Activated B cell treated with CpG ODN at 0.5 μM for 24 hours (primary cell): ENCODE measurements at places on chromosomes 16 and 17.

DNA sequence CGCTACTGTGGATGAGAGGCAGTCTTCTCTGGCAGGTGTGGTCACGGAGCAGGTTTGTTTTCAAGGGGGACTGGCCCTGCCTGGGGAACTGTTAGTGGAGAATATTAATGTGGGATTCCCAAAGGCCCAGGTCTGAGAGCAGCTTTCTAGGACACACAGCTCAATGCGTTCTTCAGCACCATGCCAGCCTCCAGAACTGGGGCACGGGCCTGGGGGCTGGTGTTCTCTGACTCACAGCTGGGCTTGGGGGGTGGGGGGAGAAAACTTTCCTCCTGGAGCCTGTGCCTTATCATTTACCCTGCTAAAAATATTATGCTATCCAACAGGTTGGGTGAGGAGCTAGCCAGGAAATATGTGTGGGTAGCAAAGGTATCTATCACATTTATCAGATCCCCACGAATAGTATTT, 13.5 kb upstream of the LHX1 start:
- no peak for DNase-seq

DNA sequence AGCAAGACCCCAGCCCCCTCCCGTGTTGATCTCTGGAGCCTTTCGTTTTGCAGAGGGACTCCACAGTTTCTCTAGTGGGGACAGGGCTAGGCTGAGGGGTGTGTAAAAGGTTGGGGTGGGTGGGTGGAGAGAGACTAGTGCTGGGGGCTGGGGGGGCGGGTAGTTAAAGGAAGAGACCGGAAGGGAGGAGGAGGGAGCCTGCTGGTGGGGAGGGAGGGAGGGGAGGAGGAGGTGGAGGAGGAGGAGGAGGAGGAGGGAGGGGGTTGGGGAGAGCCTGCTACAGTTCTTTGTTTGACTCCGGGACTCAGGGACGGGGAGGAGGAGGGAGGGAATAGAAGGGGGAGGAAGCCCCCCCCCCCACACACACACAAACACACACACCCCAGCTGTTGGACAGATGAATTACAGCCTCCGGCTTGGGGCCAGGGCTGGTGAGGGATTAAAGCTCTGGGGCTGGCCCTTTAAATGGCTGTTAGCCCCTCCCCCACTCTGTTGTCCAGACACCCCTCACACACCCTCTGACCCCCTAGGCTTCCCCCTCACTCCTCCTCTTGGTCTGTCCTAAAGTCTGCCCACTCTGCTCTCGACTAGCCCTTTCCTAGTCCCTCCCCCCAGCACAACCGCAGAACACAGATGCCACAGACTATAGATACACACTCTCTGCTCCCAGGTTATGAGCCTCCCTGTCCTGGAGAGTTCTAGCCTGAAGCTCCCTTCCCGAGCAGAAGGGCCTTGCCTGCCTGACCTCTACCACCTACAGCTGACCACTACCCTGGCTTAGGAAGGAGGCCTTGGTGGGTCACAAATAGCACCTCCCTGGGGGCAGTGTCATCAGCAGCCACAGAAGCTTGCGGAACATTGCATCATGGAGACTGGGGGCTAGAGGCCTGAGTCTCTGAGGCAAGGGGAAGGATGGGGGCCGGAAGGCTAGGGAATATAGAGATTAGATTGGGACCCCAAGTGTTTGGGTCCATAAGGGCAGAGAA, 4.4 kb downstream of the KDM6B start:
- DNase-seq = no peak

- no peak for DNase-seq
Observed at GRCh38 chr17:76040376-76040775, 13.3 kb upstream of the EVPL start.

DNA sequence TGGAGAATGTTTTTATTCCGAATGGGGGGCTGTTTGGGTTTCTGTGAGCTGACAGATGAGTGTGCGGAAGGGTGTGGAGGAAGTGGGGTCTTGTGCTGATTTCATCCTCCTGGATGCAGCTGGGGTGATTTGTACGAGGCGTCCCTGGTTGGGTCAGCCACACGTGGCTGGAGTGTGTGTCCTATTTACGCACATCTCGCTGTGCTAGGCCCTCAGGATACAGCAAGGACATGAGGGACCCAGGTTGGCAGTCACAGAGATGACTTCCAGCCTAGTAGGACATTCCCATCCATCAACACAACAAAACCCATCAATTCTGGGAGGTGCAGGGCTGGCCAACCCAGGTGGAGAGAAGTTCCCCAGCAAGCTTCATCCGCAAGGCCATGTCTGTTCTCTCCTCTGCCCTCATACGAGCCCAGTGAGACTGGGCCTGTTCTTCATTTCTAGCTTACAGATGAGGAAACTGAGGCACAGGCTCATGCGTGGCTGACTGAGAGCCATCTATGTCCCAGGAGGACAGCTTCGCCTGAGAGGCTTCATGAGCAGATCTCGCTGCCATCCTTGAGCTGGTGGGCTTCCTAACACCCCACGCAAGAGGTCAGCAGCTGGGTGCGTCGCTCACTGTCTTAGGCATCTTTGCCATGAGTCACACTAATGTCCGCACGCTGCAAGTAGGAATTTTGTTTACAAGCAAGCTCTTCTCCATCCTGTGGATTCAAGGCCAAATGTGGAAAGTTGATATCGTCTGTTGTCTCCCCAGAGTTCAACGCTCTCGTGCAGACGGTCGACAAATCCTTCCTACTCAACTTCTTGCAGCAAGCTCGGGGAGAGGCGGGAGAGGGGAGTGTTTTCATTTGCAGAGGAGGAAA, 24.4 kb downstream of the IRF8 start:
- no peak for DNase-seq

GRCh38 chr16:9913604-9914326, 268.5 kb downstream of the GRIN2A start:
- no peak for DNase-seq
